Omental fat pad (tissue), 4 donors: ENCODE measurements at places on chromosomes 7 and 10. TPM values are rescaled to one million over a fixed set of nuclear protein-coding genes. Genes with fewer than 3 reads are reported as not detected.

The UNCX gene
- not detected for total RNA-seq

DNA sequence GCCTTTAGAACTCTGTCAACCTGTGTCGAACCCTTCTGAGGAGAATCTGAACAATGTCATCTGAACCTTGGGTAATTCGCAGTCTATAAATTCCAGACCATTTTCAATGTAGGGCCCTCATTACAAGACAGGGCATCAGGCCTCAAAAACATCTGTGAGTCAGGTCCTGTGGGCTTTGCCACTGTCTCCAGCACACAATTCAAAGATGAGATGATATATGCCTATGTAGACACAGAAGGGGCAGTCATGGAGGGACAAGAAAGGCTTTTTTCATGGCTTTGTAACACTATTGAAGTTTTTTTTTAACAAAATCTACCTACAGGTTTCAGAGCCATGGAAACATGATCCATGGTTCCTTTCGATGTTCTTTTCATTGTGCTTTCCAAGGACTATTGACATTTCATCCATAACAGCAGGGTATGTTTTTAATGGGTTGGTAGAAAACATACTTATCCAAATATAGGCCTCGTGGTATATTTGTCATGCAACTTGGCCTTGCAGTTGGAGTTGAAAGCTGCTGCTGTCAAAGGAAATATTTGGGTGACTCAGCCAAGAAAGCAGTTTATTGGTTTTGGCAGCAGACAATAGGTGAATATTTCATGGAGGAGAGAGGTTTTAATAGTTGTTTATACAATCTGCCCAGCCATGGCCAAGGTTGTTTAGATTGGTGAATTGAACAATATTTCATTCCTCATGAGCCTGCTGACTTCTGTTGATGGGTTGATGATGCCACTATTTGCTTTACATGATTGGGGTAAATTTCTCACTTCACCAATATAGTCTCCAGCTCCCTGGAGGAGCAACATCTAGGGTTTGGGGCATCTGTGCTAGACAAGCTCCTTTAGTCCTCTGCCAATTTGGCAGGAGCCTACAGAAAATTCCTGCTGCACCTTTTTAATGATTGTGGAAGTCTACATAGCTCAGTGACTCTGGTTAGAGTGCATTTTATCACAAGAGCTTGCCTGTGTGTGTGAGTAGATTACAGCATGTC is 158.4 kb upstream of the TMEM72 start:
- no peak for DNase-seq

DNA sequence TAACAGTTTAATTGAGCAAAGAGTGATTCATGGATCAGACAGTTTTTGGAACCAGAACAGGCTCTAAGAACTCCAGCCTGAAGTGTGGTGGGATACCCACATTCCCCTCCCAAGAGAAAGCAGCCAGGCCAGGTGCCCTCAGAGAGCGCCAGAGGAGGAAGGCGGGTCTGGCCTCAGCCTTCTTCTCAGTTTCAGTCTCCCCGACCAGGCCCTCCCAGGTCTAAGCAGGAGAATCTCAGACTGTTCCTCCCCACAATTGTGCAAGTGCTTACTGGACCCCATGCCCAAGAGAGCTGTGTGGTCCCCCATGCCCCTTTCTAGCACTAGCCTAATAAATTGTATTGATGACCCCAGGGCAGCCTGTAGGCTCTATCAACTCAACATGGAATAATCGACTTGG is 25.6 kb downstream of the PPIF start:
- no peak for DNase-seq

DNA sequence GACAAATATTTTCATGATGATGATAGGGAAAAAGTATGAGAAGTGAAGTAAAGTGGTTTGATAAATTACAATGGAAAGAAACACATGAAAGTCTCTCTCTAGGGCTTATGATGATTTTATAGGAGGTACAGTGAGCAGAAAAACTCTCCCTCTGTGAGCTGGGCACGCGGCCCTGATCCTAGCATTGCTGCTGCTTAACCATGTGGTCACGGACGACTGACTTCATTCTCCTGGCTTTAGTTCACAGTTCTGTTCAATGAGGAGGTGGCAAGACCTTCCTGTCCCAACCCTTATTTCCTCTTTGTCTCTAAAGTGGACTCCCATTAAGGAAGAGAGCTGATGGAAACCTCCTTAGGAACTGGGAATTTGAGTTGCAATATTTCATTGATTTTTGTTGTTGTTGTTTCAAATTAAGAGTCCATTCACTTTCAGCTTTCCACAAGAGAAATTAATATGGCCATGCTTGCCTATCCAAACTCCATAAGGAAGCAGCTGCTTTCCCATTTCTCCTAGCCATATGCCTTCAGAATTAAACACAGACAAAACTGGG is 8.2 kb upstream of the PON3 start:
- DNase-seq = no peak

- DNase-seq = peak; percentile 75
Measured at GRCh38 chr7:66557214-66558200, 71.2 kb upstream of the KCTD7 start.

DNA sequence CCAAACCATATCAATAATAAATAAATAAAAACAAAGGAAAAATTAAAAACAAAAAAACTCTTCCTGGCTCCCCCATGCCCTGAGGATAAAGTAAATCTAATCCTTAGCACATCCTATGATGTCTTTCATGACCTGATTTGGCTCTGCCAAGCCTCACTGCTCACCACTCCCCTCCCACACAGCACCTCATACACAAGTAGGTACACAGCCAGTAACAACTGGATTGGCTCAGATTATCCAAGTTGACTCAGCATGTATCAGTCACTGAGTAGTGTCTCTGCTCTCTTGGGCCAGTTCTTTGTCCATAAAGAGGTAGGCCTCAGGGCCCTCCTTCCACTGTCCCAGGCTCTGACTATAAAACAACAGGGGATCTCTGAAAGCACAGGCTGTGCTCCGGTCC is 99.6 kb downstream of the STRA8 start:
- no peak for DNase-seq

- no peak for DNase-seq
Measured at GRCh38 chr7:151252961-151253711, 4.6 kb upstream of the SMARCD3 start.
